ENCODE measurements at places on chromosomes 2 and 18. TPM values are rescaled to one million over a fixed set of nuclear protein-coding genes. Genes with fewer than 3 reads are reported as not detected.

DNA sequence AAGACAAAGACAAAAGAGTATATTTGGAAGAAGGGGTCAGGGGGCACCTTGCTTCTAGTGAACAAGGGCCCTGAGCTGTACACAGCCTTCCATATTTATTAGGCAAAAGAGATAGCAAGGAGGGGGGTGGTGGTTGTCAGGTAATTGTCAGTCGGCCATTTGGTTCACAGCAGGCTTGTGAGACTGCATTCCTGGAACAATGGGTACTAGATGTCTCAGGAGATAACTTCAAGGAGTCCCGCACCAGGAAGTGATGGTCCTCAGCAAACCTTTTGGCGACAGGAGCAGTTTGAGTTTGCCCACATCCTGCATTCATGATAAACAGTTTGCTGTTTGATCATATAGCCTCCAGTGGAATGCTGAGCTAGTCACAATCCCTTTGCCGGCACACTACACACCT lies 376.4 kb upstream of the RAB12 start:
- no peak for DNase-seq

GRCh38 chr2:112275887-112276773 lies 733 bp downstream of the ZC3H6 start:
- peak; percentile 94 for DNase-seq

The STON1 gene
- 11.1 TPM for polyA plus RNA-seq

The LIMS2 gene
- polyA plus RNA-seq, result not detected

- no peak for DNase-seq
Observed at GRCh38 chr2:9137379-9138150, 69.0 kb upstream of the ASAP2 start.

- no peak for DNase-seq
Observed at GRCh38 chr18:63365876-63366212, 1.2 kb downstream of the KDSR start.

- no peak for DNase-seq
Observed at GRCh38 chr2:47095349-47096020, 59.6 kb downstream of the STPG4 start.

The KIF1A gene
- polyA plus RNA-seq, result not detected
